Stimulated activated CD4-positive, alpha-beta T cell treated with anti-CD3 and anti-CD28 coated beads, Interleukin-4, amount 100 ng/mL, for 24 hours (primary cell): ENCODE measurements at places on chromosomes 13 and 19.

- DNase-seq = no peak
These were observed 38.5 kb upstream of the FGF14 start for GRCh38 chr13:102440259-102440936.

GRCh38 chr19:53894707-53895106 is 12.7 kb downstream of the PRKCG start:
- DNase-seq = no peak

- DNase-seq = no peak
These were observed 583.0 kb upstream of the SPRY2 start for GRCh38 chr13:80923907-80924306.

- DNase-seq = no peak
These were observed 10.7 kb downstream of the MARCHF2 start for GRCh38 chr19:8423817-8424223.

DNA sequence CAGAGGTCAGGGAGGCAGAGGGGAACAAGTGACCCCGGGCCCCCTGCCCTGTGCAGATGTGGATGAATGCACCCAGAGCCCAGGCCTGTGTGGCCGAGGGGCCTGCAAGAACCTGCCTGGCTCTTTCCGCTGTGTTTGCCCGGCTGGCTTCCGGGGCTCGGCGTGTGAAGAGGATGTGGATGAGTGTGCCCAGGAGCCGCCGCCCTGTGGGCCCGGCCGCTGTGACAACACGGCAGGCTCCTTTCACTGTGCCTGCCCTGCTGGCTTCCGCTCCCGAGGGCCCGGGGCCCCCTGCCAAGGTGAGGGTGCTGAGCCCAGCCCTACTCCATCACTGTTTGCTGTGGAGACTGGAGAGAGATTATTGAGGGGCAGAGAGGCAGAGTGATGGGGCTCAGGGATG is 9.9 kb downstream of the LTBP4 start:
- DNase-seq = no peak

GRCh38 chr19:4671185-4671851 is 1.2 kb upstream of the MYDGF start:
- DNase-seq = no peak

GRCh38 chr13:98848746-98849145 is 96.3 kb upstream of the SLC15A1 start:
- DNase-seq = no peak
